ENCODE measurements at places on chromosomes 16 and 17.
A peak's percentile ranks its signal among the peaks of the same experiment; 100 is the strongest.

GRCh38 chr17:73773702-73774101 lies 129.5 kb upstream of the SDK2 start:
- no peak for DNase-seq

- DNase-seq = no peak
Observed at GRCh38 chr16:67708368-67708771, 10.7 kb downstream of the GFOD2 start.

- DNase-seq = no peak
Observed at GRCh38 chr16:72214821-72215220, 42.9 kb upstream of the PMFBP1 start.

- DNase-seq = no peak
Observed at GRCh38 chr17:76296889-76297288, 11.2 kb downstream of the QRICH2 start.

DNA sequence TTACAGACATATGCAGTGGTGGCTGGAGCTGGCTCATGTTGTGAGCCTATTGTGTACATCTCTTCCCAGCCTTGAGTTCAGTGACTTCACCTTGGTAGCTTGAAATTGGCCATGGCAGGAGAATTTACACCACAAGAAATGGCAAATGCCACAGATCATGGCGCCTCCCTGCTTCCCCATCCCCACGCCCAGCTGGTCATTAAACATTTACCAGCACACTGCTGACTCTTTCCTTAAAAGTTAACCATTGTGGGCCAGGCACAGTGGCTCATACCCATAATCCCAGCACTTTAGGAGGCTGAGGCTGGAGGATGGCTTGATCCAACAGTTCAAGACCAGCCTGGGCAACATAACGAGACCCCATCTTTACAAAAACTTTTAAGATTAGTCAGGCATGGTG lies 22.6 kb upstream of the ITGB4 start:
- no peak for DNase-seq

DNA sequence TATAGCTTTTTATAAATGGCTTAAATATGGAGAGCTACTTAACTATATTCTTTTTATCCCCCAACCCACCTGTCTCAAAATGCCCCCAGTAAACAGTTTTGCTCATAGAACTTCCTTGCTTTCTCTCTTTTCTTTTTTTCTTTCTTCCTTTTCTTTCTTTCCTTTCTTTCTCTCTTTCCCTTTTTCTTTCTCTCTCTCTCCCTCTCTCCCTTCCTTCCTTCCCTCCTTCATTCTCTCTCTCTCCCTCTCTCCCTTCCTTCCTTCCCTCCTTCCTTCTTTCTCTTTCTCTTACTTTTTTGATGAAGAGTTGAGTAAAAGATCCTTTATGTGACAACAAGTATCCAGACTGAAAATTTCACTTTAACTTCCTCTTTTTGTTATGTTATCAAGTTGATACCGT lies 48.2 kb downstream of the KCNJ2 start:
- DNase-seq = no peak

DNA sequence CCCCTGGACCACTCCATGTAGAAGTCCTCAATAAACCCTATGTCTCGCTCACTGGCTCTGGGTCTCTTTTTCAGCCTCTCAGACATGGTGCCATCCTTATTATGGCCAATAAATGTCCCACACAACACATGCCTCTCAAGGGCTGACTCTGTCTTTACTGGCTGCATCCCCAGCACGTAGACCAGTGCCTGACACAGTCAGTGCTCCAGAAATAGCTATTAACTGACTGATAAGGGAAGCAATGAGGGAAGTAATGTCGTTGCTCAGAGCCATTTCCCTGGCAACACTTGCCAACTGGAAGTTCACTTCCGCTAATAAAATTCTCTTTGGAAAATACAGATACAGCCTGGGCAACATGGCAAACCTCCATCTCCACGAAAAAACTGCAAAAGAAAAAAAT lies 19.1 kb upstream of the APOH start:
- peak; percentile 9 for DNase-seq

DNA sequence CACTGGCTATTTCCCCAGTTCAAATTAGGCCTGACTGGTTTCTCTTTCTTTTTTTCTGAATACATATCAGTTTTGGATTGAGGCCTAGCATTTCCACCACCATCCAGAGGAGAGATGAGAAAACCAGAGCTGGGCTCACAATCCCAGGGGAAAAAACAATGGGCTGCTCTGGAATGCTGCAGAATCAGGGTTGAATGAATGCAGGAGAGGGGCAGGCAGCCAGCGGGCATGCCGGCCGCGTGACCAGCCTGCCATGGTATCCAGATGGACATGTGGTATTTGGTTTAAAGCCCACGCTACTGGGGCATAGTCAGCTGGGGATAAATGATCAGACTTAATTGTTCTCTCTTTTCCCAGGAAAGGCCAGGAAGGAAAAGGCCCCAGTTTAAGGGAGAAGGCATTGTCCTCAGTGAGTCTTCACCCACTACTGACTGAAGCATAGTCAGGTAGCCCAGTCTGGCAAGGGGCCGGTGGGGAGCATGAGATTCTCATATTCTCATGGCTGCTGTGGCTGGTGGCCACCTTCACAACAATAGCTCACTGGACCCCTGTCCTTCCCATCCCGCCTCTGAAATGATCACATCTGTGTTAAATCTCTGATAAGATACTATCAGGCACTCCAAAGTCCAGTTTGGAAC lies 38.7 kb upstream of the RHOT1 start:
- peak; percentile 45 for DNase-seq

- DNase-seq = no peak
Observed at GRCh38 chr17:30273373-30273772, 18.4 kb downstream of the BLMH start.

GRCh38 chr16:24639769-24640168 lies 89.7 kb upstream of the TNRC6A start:
- DNase-seq = no peak

DNA sequence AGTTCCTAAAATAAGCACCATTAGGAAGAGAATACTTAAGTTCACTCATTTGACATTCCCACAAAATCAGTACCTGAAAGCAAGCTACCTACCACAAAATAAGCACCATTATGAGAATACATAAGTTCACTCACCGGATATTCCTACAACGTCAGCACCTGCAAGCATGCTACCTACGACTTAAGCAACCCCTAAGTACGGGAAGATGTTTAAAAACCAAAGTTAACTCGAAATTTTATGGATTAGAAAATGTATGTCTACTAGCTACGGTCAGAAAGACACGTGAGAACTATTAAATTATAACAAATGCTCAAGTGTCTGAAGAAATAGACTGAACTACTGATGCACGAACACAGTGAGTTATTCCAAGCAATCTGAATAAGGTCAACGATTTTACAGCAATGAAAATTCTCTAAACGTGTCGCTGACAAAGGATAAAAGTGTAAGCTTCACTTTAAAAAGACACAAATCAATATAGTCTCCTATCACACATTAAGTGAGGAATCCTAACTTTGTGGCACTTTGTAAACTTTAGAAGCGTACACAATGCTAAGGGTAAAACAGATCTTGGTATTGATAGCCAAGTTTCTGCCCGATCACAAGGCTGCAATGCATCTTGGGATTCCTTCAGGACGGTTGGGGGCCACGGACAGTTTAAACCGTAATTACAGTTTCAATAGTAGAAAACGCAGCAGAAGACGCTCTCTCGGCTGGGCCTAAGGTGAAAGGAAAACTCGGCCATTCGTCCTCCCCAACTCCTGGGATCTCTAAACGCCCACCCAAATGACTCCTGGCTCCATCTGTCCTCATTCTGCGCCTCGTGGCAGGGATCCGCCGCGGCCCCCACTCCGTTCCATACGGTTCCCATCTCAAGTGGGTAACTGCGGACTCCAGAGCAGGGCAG lies 1.3 kb downstream of the GSPT1 start:
- DNase-seq = no peak

DNA sequence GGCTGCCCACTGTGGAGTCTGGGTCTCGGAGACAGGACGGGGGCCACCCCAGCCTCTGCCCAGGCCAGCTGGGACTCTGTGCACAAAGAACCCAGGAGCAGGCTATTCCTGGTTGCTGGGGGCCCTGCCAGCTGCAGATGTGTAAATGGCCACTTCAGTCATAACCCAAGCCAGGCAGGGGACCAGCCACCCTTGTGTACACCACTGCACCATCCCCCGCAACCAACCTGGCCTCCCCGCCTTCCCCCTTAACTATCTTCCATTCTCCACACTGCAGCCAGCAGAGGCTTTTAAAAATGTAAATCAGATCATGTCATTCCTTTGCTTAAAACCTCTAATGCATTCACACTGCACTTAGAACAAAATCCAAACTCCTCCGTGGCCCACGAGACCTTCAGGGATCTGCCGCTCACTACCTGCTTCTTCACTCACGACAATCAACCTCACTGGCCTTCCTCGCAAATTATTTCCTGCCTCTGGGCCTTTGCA lies 28.3 kb downstream of the RTN4RL1 start:
- DNase-seq = no peak

DNA sequence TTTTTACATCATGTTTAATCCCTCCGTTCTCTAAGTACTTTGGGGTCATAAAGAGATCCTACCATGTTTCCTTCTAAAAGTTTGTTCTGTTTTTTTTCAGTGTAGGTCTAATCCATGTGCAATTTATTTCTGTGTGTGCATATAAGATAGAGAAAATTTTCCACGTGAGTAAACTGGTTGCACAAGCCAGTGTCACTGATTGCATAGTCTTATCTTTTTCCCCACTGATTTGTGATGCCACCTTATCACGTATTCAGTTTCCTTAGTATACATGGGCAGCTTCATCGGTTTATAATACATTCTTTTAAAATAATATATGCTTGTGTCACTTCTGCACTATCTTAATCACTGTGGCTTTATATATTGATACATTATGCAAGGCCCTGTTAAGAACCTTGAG lies 49.2 kb downstream of the MRTFB start:
- DNase-seq = no peak

GRCh38 chr17:48426019-48426665 lies 3.9 kb downstream of the SKAP1 start:
- DNase-seq = no peak

DNA sequence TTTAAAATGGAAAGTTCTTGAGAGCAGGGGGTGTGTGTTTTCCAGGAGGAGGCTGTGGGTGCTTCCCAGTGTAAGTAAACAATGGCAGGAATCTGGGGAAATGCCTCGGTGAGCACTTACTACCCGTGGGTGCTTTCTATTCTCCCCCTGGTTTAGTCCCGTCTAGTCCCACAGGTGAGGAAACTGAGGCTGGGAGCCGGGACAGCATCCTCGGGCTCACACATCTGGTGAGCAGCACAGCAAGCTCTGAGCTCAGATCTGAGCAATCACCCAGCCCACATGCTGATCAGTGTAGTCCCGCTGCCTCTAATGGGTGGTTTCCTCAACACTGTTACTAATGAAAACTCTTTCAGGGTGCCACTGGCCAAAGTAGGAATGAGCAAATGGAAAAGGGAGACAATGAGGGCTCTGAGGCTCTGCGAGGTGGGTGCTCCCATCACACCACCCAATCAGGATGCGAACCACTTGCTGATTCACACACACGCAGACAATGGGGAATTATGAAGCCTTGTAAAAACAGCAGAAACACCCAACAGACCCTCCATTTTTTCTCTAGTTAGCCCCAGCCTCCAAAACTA lies 202.6 kb downstream of the PARN start:
- DNase-seq = peak; percentile 81

GRCh38 chr17:55273579-55274354 lies 9.0 kb downstream of the HLF start:
- DNase-seq = peak; percentile 84

- no peak for DNase-seq
Observed at GRCh38 chr17:8909586-8910270, 42.3 kb upstream of the PIK3R6 start.

DNA sequence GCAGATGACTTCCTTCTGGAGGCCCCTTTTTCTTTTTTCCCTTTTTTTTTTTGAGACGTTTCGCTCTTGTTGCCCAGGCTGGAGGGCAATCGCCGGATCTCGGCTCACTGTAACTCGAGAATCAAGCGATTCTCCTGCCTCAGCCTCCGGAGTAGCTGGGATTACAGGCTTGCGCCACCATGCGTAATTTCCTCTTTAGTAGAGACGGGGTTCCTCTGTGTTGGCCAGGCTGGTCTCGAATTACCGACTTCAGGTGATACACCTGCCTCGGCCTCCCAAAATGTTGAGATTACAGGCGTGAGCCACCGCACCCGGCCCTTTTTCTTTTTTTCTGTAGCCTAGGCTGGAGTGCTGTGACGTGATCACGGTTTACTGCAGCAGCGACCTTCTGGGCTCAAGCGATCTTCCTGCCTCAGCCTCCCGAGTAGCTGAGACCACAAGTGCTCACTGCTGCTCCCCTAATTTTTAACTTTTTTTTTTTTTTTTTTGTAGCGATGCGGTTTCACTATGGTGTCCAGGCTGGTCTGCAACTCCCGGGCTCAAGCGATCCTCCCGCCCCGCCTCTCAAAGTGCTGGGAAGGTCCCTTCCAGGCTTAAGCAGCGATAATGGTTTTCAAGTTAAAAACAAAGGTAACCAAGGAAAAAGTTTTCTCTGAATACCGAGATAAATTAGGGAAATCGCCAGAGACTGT lies 956 bp upstream of the IST1 start:
- peak; percentile 73 for DNase-seq

- DNase-seq = peak; percentile 37
Observed at GRCh38 chr17:8997994-8998628, 23.2 kb upstream of the NTN1 start.

DNA sequence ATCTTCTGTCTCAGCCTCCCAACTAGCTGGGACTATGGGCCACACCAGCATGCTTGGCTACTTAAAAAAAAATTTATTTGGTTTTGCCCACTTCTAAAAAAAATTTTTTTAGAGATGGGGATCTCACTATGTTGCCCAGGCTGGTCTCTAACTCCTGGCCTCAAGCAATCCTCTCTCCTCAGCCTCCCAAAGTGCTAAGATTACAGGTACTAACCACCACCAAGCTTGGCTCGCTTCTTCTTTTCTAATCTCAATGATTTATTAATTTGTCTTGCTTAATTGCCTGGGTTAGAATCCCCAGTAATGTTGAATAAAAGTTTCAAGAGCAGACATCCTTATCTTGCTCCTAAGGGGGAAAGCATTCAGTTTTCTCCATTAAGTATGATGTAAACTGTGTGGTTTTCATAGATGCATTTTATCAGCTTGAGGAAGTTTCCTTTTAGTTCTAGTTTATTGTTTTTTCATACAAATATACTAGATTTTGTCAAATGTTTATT lies 65.8 kb upstream of the NACA2 start:
- no peak for DNase-seq

- no peak for DNase-seq
Observed at GRCh38 chr16:17305694-17306093, 165.1 kb downstream of the XYLT1 start.

DNA sequence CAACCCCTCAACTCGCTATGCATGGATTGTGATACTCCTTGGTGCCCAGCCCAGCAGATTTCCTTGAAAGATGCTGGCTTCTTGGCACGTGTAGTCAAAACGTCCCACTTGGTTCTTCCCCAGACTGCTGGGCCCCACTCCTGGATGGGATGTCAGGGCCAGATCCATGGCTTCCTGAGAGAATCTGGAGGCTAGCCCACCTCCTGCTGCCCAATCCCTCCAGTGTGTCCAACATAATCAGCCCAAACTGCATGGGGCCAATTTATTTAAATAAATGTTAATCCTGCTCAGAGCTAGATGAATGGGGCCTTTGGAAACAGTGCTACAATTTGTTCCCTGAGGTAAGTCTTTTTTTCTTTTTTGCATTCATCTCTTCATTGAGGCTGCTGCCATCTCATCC lies 49.4 kb downstream of the WSB1 start:
- peak; percentile 68 for DNase-seq

Measured in Ammon's horn (tissue), 1 donor.